ENCODE measurements at places on chromosomes 5 and 9. TPM values are rescaled to one million over a fixed set of nuclear protein-coding genes. Genes with fewer than 3 reads are reported as not detected.

DNA sequence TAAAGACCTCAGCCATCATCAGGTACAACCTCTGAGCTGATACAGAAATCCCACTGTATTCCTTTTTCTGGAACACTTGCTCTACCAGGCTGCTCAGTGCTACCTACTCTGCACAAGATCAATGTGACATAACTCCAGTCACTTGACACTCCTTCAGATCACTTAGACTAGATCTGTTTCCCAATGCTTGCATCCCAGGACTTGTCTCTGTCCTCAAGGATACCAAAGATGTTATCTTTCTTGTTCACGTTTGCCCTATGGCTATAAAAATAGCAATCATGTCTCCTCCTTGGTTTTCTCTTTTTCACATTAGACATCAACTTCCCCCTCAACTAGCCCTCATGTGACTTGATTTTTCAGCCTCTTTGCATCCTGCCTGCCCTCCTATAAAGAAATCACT, 188.1 kb upstream of the PTGER4 start:
- no peaks in the 10 kb centered on the region for H3K4me1 ChIP-seq
- no peak overlapping the region for H3K4me3 ChIP-seq
- no peaks in the 10 kb centered on the region for H3K27me3 ChIP-seq
- no peak for DNase-seq
- H3K27ac ChIP-seq, result no peak overlapping the region

The ALDH1A1 gene
- 563 TPM for total RNA-seq

The CER1 gene
- total RNA-seq, result 0.53 TPM

DNA sequence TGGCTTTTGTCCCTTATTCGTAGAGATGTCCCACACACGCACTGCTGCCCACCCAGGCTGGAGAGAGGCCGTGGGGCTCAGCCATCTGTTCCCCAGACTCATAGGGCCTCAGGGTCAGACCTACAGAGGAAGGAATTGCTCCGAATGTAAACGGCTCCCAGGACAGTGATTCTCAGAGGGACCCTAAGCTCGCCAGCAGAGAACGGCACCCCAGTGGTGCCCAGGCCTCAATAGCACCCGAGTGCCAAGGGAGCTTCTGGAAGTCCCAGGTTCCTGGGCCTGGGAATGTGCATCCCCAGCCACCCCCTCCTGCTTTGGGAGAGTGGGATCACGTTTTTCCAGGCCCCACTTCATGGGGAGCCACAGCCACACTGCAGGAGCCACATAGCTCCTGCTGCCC, 32.9 kb upstream of the CNOT6 start:
- no peaks in the 10 kb centered on the region for H3K36me3 ChIP-seq
- no peaks in the 10 kb centered on the region for H3K27me3 ChIP-seq
- H3K27ac ChIP-seq, result no peak overlapping the region
- H3K4me3 ChIP-seq, result no peak overlapping the region
- H3K4me1 ChIP-seq, result no peaks in the 10 kb centered on the region

DNA sequence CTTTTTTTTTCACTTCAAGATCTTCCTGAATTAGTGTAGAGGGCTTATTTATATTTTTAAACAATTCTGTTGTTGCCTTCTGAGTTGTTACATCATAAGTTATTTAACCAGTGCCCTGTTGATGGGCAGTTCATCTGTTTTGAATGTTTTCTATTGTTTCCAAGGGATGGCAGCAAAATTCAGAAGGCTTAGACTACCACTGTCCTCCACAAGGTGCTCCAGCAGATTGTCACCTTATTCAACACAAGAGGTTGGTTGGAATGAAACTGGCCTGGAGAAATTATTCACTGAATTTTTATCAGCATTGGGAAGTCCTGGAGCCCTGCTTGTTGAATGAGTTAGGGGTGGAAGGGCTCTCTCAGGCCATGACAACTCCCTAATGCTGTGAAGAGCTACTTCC, 1.3 kb upstream of the KLHL9 start:
- H3K27me3 ChIP-seq, result peaks cover 6% of the 10 kb centered on the region
- no peaks in the 10 kb centered on the region for H3K36me3 ChIP-seq
- peaks cover 26% of the 10 kb centered on the region for H3K4me1 ChIP-seq
- no peak overlapping the region for H3K27ac ChIP-seq

The TAF1L gene
- total RNA-seq, result not detected

- DNase-seq, result no peak
- H3K4me1 ChIP-seq, result no peaks in the 10 kb centered on the region
- no peak overlapping the region for H3K27ac ChIP-seq
- no peak overlapping the region for H3K4me3 ChIP-seq
- no peaks in the 10 kb centered on the region for H3K27me3 ChIP-seq
Measured at GRCh38 chr5:585556-585955, 26.6 kb upstream of the CEP72 start.

DNA sequence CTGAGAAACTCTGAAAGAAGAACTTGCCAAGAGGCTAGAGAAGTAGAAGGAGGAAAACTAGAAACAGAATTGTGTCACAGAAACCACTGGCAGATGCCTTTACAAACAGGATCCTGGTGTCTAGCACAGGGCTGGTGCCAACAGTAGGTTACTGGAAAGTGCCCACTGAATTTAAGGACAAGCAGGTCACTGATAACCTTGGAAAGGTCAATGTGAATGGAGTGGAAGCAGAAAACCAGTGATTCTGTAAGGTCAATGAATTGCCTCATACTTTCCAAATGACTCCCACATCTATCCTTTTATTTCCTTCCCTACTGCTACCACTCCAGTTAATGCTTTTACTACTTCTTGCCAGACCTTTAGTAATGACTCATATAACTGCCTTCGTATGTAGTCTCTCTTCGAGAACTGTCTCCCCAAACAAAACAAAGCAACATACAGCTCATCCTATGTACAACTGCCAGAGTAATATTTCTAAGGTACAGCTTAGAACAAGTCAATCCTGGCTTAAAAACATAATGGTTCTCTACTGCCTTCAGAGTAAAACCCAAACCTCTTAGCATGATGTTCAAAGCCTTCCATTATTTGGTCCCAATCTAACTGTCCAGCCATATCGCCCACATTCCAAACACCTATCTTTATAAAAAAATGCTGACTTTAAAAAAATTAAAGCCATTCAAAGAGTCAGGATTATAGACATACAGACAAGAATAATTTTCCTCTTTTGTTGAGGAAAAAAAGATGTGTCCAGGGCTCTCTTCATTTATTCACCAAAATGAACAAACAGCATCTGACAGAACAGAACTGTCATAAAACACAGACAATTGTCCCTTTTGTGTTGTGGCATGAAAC, 52.5 kb downstream of the NR3C1 start:
- no peaks in the 10 kb centered on the region for H3K27me3 ChIP-seq
- no peak for DNase-seq
- peaks cover 24% of the 10 kb centered on the region for H3K4me1 ChIP-seq
- no peaks in the 10 kb centered on the region for H3K36me3 ChIP-seq
- no peak overlapping the region for H3K4me3 ChIP-seq

DNA sequence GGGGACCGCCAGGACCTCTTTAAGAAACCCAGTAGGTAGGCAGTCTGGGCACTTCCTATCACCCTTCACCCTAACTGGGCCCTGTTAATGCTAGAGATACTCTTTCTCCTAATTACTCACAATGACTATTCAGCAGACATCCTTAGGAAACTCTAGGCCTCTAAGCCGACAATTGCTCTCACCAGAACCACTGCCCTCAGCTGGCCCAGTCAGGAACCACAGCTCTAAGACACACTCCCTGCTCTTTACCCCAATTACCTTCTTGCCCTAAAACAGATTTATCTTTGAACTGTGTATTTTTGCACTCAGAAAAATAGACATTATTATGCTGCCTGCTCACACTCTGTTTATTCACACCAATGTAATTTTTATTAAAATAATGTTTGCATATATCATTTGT, 432.6 kb upstream of the SLC30A5 start:
- DNase-seq, result peak; percentile 35
- H3K4me3 ChIP-seq, result no peak overlapping the region
- no peaks in the 10 kb centered on the region for H3K36me3 ChIP-seq
- no peaks in the 10 kb centered on the region for H3K27me3 ChIP-seq
- no peaks in the 10 kb centered on the region for H3K4me1 ChIP-seq
- no peak overlapping the region for H3K27ac ChIP-seq

DNA sequence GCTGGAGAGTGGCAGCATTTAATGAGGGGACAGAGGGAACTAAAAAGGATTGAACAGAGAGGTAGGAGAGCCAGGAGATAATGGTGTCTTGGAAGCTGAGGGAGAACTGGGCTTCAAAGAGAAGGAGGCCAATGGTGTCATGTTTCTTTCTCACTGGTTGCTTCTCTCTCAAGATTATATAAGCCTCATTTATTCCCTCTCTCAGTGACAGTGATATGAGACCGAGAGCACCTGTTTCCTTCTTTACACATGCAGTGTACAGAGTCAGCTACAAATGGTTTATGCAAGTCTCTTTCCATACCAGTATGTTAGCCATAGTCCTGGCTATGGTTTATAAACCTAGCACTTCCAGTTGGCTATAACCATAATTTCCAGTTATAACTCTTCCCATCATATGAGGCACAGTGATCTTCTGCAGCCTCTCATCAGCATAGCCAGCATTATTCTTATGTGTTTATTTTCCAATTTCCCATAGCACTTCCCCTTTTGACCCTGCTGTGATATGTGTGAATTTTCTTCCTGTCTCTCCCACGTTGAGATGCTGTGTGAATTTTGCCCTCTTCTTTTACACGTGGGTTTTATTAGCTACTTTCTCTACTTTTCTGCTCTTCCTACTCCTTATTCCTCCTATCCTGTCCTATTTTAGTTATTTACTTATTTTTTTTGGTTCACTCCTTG, 71.2 kb downstream of the UNC13B start:
- H3K4me3 ChIP-seq, result no peak overlapping the region
- no peaks in the 10 kb centered on the region for H3K36me3 ChIP-seq
- H3K4me1 ChIP-seq, result peaks cover 10% of the 10 kb centered on the region
- no peaks in the 10 kb centered on the region for H3K27me3 ChIP-seq
- DNase-seq, result no peak

GRCh38 chr5:113615708-113616107, 102.2 kb downstream of the YTHDC2 start:
- peak; percentile 27 for DNase-seq
- no peaks in the 10 kb centered on the region for H3K4me1 ChIP-seq
- H3K36me3 ChIP-seq, result no peaks in the 10 kb centered on the region
- peak overlapping the region; percentile 68 for H3K27ac ChIP-seq
- H3K4me3 ChIP-seq, result no peak overlapping the region

- DNase-seq, result no peak
- H3K4me1 ChIP-seq, result no peaks in the 10 kb centered on the region
- no peaks in the 10 kb centered on the region for H3K36me3 ChIP-seq
- no peaks in the 10 kb centered on the region for H3K27me3 ChIP-seq
Measured at GRCh38 chr5:3535414-3536211, 60.0 kb upstream of the IRX1 start.

DNA sequence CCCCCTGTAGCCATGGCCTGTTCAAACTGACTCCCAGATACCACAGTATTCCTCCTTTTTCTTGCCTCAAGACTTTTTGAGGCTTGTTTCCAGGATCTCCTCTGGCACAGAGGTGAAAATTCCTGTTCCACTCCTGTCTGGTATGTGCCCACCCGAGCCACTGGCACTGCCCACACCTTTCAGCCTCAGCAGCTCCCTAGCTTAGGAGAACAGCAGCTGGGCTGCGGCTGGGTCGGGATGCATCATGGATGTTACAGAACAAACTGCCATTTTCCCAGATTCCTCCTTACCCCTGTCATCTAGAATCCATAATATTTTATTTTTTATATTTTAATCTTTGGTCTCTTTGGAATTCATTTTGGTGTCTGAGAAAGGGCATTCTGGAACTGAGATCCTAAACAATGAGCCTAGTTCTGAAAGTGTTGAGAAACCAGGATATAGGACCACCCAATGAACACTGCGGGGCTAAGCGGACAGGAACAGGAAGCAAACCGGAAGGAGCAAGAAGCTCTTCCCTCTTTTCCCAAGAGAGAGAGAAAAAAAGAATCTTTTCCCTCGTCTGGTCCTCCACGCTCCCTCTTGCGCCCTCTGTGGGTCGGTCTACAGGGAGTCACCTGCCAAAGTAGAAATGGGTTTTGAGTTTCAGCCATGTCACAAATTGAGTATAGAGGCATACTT, 12.5 kb downstream of the OR2S2 start:
- H3K27ac ChIP-seq, result peak overlapping the region; percentile 21
- H3K4me3 ChIP-seq, result no peak overlapping the region

The MCTP1 gene
- 8.7 TPM for total RNA-seq

DNA sequence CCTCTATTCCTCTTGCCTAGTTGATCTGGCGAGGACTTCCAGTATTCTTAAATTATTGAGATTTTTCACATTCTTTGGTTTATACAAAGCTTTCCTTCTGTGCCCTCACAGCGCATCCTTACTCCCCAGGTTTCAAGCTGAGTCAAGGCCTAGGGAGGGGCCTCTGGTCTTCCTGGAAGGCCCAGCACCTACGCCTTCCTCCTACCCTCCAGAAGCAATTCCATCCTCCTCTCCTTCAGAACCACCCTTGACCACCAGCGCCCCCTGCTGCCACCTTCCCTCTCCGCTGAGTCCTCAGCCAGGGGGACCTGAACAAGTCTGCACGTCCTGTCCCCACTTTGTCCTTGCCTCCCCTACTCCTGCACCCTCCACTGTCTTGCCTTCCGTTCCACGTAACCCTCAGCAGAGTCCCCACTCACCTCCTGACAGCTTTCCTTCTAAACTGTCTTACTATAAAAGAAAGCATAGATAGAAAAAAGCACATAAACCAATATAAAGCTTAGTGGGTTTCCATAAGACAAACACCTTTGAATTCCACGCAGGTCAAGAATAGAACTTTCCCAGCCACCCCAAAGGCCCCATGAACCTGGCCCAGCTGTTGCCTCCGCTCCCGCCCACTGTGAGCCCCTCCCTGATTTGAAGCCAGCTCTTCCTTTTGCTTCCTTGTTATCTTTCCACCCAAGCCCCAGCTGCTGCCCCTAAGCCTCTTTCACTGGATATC, 63.0 kb upstream of the CTSL start:
- peak; percentile 82 for DNase-seq
- no peaks in the 10 kb centered on the region for H3K27me3 ChIP-seq
- no peak overlapping the region for H3K27ac ChIP-seq

The SWI5 gene
- total RNA-seq, result 29.0 TPM

The GKAP1 gene
- total RNA-seq, result 5.7 TPM

The IRGM gene
- total RNA-seq, result not detected

GRCh38 chr9:81824802-81825730, 103.2 kb upstream of the SPATA31D4 start:
- H3K27me3 ChIP-seq, result no peaks in the 10 kb centered on the region
- no peak overlapping the region for H3K27ac ChIP-seq
- no peaks in the 10 kb centered on the region for H3K36me3 ChIP-seq
- H3K4me1 ChIP-seq, result peaks cover 8% of the 10 kb centered on the region

The PAPPA gene
- 8.9 TPM for total RNA-seq

- no peaks in the 10 kb centered on the region for H3K4me1 ChIP-seq
- H3K27me3 ChIP-seq, result no peaks in the 10 kb centered on the region
- H3K36me3 ChIP-seq, result no peaks in the 10 kb centered on the region
- no peak overlapping the region for H3K4me3 ChIP-seq
- H3K27ac ChIP-seq, result no peak overlapping the region
Measured at GRCh38 chr5:100722657-100723056, 180.4 kb downstream of the ST8SIA4 start.

- H3K27me3 ChIP-seq, result no peaks in the 10 kb centered on the region
- no peaks in the 10 kb centered on the region for H3K36me3 ChIP-seq
- no peak overlapping the region for H3K4me3 ChIP-seq
- H3K4me1 ChIP-seq, result no peaks in the 10 kb centered on the region
- no peak overlapping the region for H3K27ac ChIP-seq
- no peak for DNase-seq
Measured at GRCh38 chr5:6480133-6481051, 31.7 kb downstream of the UBE2QL1 start.

The PCDHA12 gene
- 18.7 TPM for total RNA-seq

Measured in hepatocyte (in vitro differentiated cells).